ENCODE measurements at places on chromosomes 4 and X.
A peak's percentile ranks its signal among the peaks of the same experiment; 100 is the strongest.

DNA sequence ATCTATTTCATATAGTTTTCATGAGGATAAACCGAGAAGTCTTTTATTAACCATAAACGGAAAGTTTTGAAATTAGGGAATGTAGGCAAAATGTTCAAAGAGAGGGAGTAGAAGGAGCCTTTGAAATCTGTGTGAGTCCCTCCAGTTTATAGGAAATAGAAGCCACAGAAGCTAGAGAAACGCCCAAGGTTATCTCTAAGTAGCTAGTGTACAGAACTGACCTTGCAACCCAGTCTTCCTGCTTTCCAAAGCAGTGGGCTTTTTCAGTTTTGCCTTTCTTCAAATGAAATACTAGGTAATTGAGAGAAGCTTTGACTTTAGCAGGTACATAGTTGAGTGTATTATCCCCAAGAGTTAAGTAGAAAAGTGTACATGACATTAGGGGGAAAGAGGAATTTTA, 39.4 kb downstream of the STIM2 start:
- no peak for DNase-seq

DNA sequence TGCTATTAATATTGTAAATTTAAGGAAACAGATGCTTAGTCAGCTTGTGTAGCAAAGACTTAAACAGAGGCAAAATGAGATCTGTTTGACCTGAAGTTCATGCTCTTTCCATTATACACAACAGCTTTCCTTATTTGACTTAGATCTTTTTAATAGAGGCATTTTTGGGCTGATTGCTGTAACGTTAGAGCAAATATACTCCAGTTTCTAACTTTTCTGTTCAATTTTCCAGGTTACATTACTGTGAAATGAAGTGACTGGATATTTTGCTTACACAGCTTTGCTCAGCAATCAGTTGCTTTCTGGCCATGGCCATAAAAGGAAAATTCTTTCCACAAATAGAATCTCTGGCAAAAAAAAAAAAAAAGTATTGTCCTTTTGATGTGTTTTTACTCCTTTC, 146.2 kb downstream of the PCDH7 start:
- DNase-seq = no peak

DNA sequence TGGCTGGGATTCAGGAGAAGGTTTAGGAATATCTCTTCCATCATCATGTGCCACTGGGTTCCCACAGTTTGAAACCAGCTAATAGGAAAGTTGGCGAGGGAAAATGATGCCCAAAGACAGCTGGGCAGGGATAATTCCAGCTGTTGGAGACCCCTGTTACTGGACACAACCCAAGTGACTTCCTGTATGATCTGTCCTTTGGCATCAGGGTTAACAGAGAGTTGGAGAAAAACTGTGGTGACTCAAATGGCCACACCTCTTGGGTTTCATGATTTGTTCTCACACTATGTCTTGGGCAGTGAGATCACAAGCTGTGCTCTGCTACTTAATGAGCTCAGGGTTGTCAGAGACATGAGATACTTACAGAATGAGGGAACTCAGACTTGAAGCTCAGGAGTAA, 3.8 kb downstream of the FGF16 start:
- no peak for DNase-seq

DNA sequence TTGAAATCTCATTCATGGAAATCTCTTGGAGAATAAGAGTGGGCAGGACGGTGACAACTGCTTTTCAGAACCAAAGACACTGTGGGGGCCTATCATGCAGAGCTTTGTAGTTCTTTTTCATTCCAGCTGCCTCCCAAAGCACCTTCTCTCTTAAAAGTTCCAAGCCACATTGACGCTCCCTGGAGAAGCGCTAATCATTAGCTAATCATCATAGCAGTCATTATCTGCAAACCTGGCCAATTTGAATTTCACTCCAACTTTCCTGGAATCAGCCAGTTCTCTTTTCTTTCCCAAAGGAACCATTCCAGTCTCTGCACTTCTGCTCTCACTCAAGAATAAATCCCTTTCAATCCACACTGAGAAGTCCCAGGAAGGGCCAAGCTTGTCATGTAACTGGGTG, 1144.1 kb upstream of the IGFBP7 start:
- DNase-seq = no peak

DNA sequence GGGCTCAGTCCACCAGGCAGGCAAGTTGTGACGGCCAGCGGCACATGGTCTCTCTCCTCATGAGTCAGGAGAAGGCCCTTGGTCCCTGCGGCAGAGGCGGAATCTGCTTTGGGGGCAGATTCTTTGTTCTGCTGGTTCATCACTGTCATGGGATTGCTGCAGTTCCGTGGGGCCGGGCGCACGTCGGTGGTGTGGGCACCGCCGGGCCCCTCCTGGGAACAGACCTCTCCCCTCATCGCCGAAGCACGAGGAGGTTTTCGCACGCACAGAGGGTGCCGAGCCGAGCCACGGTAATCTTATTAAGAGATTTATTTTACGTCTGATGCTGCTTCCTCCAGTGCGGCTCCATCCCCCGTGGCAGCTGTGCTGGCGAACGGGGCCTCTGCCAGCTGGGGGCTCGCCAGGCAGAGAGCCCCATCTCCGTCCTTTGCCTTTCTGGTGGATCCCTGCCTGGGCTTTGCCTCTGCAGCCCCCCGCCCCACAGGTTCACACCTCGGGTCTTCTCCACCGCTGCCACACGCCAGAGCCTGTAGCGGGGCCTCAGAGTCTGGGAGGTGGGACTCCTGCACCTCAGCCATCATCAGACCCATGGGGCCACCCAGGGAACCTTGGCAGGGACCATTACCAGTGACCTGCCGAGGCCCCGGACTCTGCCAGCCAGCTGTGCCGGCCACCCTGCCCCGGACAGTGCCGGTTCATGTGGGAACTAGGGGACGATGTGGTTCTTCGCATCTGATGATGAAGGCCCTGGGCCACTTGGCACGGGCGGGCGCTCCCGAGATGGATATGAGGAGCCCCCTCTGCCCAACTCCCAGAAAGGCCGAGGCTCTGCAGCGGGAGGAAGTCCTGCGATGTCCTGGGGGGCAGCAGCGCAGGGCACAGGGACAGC, 86.7 kb upstream of the NKX1-1 start:
- DNase-seq = no peak

GRCh38 chrX:57647020-57647419, 33.0 kb downstream of the NLRP2B start:
- DNase-seq = peak; percentile 25

GRCh38 chrX:30690330-30690729, 37.1 kb downstream of the GK start:
- DNase-seq = no peak

DNA sequence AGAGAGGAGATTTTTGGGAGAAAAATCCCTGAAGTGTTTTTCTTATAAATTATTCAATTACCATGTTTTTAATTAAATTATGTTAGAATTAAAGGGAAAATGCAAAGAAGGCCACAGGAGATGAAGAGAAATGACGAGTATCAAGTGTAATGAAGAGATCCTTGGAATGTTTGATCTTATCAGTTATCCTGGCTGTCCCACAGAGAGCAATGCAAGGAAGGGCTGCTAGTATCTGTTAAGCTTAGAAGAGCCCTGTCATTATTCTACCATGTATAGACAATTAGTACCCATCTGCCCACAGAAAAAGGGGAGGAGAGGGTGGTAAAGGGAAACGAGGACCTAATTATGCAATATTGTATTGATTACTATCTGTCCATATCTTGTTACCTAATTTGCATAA, 257.1 kb downstream of the BANK1 start:
- DNase-seq = no peak

- DNase-seq = no peak
Measured at GRCh38 chrX:119762718-119763117, 4.3 kb downstream of the SOWAHD start.

Data from NT2/D1 (cell line).